ENCODE measurements at places on chromosomes 13 and 19.

DNA sequence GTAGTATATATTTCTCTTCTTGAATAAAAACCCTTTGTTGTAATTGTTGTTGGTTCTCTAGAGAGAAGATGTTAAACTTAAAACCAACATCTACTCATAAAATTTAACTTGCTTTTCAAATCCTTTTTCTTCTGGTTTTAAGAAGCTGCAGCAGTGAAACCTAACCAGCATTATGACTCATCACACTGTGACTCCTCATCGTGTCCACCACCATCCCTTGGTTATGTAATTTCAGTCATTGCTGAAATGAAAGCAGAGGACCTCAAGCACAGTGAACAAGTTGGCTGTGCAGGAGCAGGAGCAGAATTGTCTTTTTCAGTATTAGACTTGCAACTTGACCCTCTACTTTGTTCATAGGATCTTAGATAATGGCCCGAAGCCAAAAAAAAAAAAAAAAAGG is 64.9 kb upstream of the HTR2A start:
- no peak for DNase-seq

- DNase-seq: no peak
Measured at GRCh38 chr13:51255556-51255955, 33.4 kb downstream of the FAM124A start.

DNA sequence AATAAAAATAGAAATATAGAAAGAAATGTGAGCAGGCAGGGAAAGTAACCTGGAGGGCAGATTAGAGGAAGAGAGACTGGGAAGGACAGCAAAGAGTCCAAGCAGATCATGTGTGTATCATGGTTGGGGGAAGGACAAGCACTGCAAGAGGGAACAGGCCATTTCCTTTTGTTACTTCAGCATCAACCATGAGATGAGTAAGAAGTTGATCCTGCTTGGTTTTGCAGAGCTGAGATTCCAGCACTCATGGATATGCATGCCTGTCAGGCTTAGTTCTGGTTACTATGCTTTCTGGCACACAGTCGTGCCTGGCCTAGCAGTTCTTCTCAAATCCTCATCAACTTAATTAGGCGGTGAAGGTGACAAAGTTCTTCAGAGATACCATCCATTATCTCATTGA is 18.1 kb downstream of the NALCN start:
- DNase-seq: no peak

DNA sequence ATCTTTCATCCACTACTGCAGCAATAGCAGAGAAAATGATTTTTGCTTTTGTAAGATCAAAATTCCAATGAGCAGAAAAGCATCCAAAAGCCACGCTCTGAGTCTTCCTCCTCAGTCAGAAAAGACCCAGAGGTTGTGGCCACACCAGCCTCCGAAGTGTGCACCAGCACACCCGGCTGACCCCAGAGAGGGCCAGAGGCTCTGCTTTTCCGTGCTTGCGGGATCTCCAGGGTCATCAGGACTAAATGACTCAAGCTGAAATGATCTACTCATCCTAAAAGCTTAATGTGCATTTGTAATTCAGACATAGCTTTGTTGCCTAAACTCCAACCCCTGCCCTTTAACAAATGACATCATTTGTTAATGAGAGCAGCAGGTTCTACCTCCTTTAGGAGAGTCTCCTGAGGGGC is 16.5 kb downstream of the RXFP2 start:
- DNase-seq: no peak

GRCh38 chr13:65336916-65337315 is 1893.2 kb downstream of the PCDH9 start:
- DNase-seq: no peak

DNA sequence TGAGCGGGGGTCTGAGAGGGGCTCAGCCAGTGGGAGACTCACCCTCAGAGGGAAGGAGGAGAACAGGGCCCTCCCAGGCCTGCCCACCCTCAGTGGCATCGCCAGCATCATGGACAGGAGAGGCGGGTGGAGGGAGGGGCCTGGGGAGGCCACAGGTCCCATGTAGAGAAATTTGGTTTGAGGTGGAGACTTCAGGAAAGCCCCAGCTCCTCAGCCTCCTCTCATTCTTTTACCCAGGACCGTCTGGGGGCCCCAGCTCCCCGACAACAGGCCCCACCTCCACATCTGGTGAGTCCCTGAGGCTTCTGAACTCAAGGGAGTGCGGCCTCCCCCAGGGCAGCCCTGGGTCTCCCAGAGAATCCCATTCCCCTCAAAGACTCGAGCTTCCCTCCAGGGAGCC is 3.1 kb downstream of the LILRB1 start:
- no peak for DNase-seq

GRCh38 chr19:54449701-54450069 is 686 bp downstream of the LENG8 start:
- no peak for DNase-seq

GRCh38 chr13:107252428-107252827 is 684.5 kb upstream of the ARGLU1 start:
- DNase-seq: no peak

DNA sequence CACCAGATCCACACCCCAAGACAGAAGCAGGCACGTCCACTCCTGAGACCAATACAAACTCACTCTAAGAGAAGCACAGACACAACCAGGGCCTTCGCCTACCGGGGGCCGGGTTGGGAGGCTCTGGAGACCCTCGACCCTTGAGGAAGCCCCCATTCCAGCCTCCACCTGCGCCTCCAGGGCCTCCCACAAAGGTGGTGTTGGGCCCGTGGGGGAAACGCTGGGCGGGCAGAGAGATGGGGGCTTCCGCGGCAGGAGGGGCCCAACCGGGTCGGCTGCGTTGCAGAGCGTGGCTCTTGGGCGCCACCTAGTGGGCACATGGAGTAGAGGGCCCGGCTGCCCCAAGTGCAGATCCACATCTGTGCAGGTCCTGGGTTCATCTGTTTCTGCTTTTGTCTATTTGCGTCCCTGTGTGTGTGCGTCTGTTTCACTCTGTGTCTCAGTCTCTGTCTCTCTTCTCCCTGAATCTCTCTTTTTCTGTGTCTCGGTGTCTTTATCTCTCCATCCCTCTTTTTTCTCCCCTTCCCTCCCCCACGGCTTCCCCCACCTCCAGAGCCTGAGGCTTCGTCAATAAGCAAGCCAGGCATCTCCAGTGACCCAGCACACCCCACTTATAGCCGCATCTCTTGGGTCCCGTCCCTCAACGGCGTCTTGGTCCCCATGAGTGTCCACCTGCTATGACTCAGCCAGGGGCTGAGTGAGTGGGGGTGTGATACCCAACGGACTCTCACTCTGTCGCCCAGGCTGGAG is 10.5 kb upstream of the TINCR start:
- peak; percentile 66 for DNase-seq

GRCh38 chr13:97477844-97478243 is 43.9 kb downstream of the RAP2A start:
- DNase-seq: no peak

GRCh38 chr19:39160889-39161672 is 35.5 kb downstream of the PAK4 start:
- DNase-seq: no peak

DNA sequence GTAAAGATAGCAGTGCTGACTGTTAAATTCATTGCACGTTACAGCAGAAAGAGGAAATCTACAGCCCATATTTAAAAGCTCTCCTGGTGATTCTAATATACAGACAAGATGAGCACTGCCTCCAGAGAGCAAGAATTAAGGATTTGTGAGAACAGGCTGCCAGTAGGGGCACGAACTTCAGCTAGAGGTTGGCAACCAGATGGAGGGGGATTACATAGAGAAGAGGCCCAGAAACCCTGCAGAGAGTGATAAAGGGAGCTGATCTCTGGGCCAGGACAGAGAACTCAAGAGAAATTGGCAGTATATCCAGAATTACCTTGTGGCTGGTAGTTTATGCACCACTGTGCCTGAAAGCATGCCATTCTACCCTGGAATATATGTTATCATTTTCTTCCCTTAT is 144.8 kb downstream of the UFM1 start:
- DNase-seq: no peak

DNA sequence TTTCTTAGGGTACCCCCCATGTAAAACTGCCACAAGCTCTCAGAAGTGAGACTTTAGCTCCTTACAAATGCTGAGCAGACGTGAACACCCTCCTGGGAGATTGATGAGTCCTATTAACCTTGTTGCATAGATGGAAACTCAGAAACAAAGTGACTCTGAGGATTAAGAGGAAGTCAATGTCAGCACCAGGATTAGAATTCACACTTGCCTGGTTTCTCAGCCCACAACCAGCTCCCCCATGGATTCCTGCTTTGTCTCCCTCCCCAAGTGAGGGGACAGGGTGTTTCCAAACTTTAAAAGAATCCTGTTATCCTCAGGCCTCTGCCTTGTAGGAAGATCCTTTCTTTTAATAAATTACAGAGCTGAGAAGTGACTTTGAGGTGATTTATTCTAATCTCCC is 324.4 kb downstream of the NDFIP2 start:
- no peak for DNase-seq

DNA sequence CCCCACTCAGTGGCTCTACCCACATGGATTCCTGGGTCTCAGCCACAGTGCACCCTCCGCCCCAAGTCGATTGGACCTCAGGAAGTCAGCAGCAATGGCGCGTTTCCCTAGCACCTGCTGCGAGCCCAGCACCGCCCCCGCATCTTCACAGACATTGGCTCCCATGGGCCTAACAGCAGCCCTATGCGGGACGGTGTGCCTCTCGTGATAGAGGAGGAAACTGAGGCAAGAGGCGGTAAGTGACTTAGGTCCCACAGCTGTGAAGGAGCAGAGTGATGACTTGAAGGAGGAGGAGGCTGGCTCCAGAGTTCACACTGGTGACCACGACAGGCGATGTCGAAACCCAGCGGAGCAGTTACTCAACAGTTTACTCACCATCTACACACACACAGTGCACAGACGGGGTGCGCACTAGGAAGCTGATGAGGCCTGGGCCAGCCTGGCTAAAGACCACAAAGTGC is 104.5 kb upstream of the SOX1 start:
- no peak for DNase-seq

DNA sequence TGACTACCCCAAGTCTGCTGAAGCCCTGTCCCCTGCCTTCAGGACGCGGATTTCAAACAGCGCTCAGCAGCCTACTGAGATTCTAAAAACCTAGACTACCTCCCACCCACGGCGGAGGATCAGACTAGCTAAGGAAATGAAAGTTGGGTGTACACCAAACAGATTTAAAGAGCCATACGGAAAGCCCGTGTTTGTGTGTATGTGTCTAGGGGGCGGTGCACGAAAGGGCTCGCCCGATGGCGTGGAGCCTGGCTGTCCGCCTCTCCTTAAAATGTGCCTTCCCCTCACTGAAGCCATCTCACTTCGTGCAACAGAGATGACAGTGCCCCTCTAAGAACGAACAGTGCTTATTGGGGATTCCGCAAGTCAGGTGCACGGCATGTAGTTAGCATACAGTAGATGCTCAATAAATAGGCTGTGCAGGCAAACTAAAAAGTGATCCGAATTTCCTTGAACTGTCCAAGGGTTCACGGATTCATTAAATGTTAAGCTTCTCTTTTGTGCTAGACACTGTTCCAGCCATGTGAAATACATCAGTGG is 639 bp downstream of the LENG1 start:
- DNase-seq: no peak

GRCh38 chr19:3433805-3434540 is 46.4 kb downstream of the SMIM24 start:
- no peak for DNase-seq

DNA sequence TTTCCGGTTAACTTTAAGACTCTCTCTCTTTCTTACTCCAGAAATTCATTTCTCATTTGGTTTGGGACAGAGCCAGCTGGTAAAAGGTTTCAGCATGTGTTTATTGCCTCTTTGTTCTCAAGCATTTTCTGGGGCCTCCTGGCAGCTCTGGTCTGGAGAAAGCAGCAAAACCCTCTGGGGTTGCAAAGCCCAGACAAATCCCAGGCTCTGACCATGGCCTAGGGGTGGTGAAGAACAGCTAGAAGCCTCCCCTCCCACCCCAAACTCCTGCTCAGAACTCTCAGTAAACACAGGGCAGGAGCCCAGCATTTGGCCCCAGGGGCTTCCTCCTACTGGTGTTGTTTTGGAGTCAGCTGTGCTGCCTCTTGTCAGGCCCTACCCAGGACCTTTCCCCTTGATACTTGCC is 124.2 kb upstream of the SERP2 start:
- DNase-seq: no peak
